ENCODE measurements at places on chromosomes 2 and 18.

GRCh38 chr18:12403601-12404506 lies 3.9 kb upstream of the PRELID3A start:
- no peak for DNase-seq

GRCh38 chr2:69315160-69315761 lies 71.8 kb downstream of the GFPT1 start:
- DNase-seq, result no peak

GRCh38 chr2:119449521-119449920 lies 17.9 kb downstream of the TMEM37 start:
- DNase-seq, result no peak

GRCh38 chr2:214830794-214831346 lies 21.4 kb upstream of the BARD1 start:
- DNase-seq, result no peak

- no peak for DNase-seq
Observed at GRCh38 chr2:153105829-153106578, 372.6 kb downstream of the RPRM start.

DNA sequence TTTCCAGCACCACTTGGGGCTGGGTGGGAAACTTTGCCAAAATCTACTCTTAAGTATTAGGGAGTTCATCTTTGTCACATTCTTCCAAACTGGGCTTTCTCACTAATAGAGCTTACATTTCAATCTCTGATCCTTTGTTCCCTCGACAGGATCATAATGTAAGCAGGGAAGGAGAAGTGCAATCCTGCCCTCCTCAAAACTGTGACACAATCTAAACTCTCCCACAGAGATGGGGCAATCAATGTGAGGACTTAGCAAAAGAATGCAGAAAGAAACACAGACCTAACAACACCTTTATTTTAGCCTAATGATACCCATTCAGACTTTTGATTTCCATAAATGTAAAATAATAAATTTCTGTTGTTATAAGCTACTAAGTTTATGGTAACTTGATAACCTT lies 40.8 kb downstream of the DSEL start:
- no peak for DNase-seq

- no peak for DNase-seq
Observed at GRCh38 chr18:6650747-6651146, 78.8 kb upstream of the ARHGAP28 start.

DNA sequence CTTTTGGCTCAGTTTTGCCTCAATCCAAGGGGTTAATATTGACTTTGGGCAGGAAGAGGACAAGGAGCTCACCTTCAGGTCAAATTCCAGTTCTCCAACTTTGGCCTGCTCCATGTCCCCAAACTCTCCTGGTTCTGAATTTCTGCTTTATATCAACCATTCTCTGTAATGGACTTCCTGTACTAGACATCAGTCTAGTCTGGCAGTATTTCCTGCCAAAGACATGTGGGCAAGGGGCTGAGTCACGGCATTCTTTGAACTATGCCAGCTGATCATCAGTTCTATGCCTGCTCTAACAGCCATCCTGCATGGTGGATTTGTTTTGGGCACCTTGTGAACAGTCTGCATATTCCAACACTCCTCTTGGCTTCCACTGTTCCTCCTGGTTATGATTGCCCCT lies 199.4 kb downstream of the ZEB2 start:
- no peak for DNase-seq

DNA sequence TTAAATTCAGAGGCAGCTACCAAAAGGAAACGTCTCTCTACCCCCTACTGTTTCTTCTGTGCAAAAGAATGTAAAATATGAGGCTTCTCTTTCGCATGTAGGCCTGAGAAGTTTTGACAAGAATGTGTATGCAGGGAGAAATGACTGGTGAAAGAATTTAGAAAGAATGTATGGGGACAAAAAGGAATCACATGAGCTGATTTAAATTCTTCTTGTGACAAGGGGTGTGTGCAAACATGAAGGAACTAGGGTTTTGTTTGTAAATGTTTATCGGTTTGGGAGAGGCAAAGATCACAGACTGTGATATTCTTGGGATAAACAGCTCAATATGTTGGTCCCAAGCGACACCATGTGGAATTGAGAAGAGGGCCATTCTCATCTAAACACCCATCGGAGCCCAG lies 345.2 kb upstream of the VRK2 start:
- no peak for DNase-seq
